ENCODE measurements at places on chromosomes 1 and 21. TPM values are rescaled to one million over a fixed set of nuclear protein-coding genes. Genes with fewer than 3 reads are reported as not detected.

GRCh38 chr1:191890433-191891088 lies 267.7 kb upstream of the RGS18 start:
- H3K27me3 ChIP-seq: no peaks in the 10 kb centered on the region
- no peak for DNase-seq
- no peaks in the 10 kb centered on the region for H3K36me3 ChIP-seq
- no peak overlapping the region for H3K4me3 ChIP-seq
- H3K27ac ChIP-seq: no peak overlapping the region
- H3K4me1 ChIP-seq: no peaks in the 10 kb centered on the region

GRCh38 chr1:214791961-214792360 lies 189.0 kb downstream of the CENPF start:
- DNase-seq: no peak
- no peaks in the 10 kb centered on the region for H3K4me1 ChIP-seq
- H3K4me3 ChIP-seq: no peak overlapping the region
- H3K27me3 ChIP-seq: no peaks in the 10 kb centered on the region

DNA sequence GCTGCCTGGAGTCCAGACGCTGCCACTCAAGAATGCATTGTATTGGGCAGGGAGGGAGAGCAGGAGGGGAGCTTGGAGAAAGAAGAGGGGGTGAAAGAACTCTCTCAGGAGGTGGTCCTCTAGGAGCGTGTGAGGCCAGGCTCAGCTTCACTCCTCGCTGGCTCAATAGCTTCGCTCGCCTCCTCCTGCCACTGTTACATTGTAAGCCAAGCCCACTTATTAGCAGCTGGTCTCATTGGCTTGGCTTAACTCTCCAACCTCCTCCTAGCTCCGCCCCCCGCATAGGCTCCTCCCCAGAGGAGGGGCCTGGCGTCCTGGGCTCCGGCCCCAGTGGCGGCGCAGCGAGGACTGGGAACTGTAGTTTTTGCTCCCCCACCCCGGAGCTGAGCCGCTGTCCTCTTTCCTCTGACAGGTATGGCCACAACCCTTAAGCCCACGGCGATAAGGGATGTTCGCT lies at the start of gene KCNN3:
Gene KCNN3, minus strand, starts transcription at position 167 of the 457 bp plus-strand sequence. CDS start 317 bp downstream, outside the sequence.
- peaks cover 11% of the 10 kb centered on the region for H3K4me1 ChIP-seq
- peak; percentile 65 for DNase-seq
- H3K36me3 ChIP-seq: no peaks in the 10 kb centered on the region
- no peak within 1 kb of the TSS for H3K4me3 ChIP-seq
- H3K27me3 ChIP-seq: peaks cover 5% of the 10 kb centered on the region
- no peak within 1 kb of the TSS for H3K27ac ChIP-seq

DNA sequence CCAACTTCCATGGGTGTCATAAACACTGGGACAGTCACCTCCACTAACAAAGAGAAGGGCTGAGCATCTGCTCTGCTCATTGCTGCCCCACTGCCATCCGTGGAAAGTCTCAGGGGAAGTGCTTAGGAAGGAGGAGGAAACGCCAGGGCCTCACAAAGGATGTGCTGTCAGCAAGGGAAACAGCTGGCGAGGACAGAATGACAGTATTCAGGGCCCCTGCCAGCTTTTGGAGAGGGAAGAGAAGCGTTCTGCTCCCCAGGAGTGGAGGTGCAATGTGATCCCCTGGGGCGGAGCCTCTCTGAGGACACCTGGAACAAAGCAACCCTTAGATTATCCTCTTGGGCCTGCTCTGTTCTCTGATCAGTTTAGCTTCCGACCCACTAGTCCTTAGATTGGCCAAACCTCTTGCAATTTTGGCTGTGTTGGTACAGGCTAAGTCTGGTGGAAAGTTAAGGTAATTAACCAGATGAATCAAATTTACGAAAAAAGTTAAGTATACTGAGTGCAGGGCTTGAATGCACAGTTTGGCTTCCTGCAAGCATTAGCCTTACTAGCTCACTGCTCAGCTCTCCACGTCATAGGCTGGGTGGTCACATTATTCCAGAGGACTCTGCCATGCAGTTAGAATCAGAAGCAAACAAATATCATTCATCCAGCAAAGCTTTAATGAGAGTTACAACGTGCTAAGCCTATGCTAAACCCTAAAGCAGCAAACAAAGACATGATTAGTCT lies 170.2 kb upstream of the NFIA start:
- H3K27me3 ChIP-seq: no peaks in the 10 kb centered on the region
- no peaks in the 10 kb centered on the region for H3K36me3 ChIP-seq
- no peak overlapping the region for H3K4me3 ChIP-seq
- H3K4me1 ChIP-seq: no peaks in the 10 kb centered on the region
- DNase-seq: no peak
- no peak overlapping the region for H3K27ac ChIP-seq

The XCL2 gene
- not detected for total RNA-seq

The CCDC181 gene
- not detected for total RNA-seq

The CACNA1S gene
- not detected for total RNA-seq

- H3K4me1 ChIP-seq: peaks cover 51% of the 10 kb centered on the region
- peak; percentile 61 for DNase-seq
- peak overlapping the region; percentile 100 for H3K4me3 ChIP-seq
- H3K27me3 ChIP-seq: no peaks in the 10 kb centered on the region
Observed at GRCh38 chr1:226063224-226063976, 884 bp downstream of the H3-3A start.

DNA sequence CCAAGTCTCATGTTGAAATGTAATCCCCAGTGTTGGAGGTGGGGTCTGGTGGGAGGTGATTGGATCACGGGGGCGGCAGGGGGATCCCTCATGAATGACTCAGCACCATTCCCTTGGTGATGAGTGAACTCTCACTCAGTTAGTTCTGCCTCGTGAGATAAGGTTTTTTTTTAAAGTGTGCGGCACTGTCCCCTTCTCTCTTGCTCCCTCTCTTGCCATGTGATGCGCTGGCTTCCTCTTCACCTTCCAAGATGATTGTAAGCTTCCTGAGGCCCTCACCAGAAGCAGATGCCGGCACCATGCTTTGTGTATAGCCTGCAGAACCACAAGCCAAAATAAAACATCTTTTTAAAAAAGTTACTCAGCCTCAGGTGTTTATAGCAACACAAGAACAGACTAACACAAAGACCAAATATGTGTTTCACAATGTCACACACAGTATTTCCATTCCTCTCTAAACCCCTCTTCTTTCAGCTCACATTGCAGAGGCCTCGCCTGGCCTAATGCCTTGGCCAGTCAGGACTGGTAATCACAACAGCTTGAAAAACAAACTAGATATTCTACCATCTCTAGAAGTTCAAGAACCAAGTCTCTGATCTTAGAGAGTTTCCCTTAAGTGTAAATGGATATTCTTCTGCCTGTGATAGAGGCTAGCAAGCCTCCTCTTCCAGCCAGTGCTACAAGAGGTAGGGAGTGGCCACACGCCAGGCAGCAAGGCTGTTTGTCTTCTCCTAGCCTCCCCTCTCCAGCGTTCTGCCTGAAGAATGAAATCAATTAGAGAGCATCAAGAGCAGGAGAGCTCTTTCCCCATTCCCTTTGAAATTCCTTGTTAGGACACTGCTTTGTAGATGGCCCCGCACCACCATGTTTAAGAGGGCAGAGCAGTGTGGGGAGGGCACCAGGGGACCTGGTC lies 19.6 kb upstream of the RAP1A start:
- H3K27ac ChIP-seq: peak overlapping the region; percentile 69
- no peaks in the 10 kb centered on the region for H3K36me3 ChIP-seq
- no peaks in the 10 kb centered on the region for H3K27me3 ChIP-seq
- H3K4me1 ChIP-seq: peaks cover 99% of the 10 kb centered on the region

DNA sequence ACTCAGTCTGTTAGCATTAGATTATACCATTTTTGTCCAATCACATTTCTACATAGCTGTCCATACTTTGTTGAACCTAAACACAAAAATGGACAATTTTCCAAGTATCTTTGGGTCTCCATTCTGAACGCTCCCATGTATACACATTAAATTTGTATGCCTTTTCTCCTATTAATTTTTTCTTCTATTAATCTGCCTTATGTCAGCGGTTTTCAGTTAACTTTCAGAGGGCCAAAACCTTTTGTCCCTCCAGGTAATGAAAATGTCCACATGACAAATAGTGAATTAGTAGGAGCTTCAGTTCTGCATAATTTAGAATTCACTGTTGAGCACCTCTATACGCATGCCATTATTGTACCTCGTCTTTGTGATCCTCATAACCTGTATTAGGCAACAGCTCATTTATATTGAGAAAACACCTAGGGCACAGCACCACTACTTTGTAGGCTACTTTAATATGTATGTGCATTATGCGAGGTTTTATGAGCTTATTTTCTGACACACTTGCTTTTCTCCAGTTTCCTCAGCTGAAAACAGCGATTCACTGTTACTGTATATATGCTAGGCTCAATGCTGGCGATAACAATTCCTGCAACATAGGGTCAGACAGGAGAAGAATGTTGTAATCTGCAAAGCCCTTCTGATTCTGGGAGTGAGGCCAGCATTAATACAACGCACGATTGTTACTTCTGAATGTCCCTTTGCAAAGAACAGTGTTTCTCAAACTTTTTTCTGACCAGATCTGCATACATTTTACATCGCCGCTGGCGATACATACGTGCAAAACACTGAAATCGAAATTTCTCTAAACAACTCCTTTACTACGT lies 1.1 kb upstream of the ABCD3 start:
- no peaks in the 10 kb centered on the region for H3K36me3 ChIP-seq
- peak overlapping the region; percentile 96 for H3K4me3 ChIP-seq
- peak overlapping the region; percentile 80 for H3K27ac ChIP-seq
- peaks cover 25% of the 10 kb centered on the region for H3K4me1 ChIP-seq
- no peak for DNase-seq

The SERPINC1 gene
- total RNA-seq: not detected

The PADI6 gene
- not detected for total RNA-seq

DNA sequence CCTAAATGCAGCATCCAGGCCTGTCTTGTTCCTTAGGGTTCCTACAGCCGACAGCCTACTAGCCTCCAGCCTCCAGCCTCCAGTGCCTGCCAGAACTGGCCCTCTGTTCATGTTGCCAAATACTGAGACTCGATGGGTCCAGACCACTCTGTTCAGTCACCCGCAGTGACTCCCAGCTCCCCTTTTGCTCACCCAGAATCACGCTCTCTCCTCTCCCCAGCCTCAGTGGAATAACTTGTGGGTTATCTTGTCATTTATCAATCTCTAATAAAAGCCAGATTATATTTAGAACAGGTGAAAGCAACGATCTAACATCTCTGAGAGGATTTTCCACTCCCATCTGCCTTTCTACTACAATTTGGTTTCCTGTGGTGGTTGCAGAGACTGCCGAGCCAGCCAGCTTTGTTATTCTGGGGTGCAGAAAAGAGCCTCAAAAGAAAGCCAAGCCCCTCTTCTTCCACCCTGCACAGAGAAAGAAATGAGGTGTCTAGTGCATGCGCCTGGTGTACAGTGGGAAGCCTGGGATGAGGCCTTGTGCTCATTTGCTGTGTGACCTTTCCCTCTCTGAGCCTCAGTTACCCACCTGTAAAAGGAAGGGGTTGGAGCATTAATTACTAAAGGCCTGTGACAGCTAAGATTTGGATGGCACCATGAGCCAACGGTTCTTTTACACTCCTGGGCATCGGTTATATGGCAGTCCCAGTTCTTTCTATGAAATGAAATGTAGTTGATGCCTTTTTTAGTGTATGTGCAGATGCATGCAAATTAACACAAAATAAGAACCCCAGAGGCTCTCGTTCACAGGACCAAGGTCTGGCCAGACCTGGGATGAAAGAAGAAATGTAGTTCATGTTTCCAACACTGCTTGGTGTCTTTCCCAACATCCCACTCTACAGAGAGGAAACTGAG lies 42.9 kb upstream of the ID3 start:
- DNase-seq: peak; percentile 50
- no peaks in the 10 kb centered on the region for H3K27me3 ChIP-seq
- no peaks in the 10 kb centered on the region for H3K36me3 ChIP-seq
- peak overlapping the region; percentile 41 for H3K4me3 ChIP-seq

DNA sequence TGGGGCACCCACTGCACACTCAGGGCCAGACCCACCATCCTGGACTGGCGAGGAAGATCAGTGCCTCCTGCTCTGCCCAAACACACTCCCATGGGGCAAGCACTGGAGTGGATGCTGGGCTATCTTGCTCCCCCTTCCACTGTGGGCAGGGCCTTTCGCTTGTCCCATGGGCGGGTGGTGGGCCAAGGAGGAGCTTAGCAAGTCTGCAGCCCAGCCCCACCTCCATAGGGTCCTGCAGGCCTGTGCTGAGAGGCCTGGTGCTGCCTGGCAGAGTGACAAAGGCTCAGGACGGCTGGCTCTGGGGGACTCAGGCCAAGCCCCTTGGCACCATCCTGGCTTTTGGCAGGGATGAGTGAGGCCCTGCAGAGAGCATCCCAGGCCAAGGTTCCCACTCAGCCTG lies 89.4 kb downstream of the PTPRU start:
- H3K27ac ChIP-seq: no peak overlapping the region
- no peaks in the 10 kb centered on the region for H3K27me3 ChIP-seq
- H3K36me3 ChIP-seq: no peaks in the 10 kb centered on the region
- DNase-seq: no peak
- H3K4me1 ChIP-seq: no peaks in the 10 kb centered on the region

DNA sequence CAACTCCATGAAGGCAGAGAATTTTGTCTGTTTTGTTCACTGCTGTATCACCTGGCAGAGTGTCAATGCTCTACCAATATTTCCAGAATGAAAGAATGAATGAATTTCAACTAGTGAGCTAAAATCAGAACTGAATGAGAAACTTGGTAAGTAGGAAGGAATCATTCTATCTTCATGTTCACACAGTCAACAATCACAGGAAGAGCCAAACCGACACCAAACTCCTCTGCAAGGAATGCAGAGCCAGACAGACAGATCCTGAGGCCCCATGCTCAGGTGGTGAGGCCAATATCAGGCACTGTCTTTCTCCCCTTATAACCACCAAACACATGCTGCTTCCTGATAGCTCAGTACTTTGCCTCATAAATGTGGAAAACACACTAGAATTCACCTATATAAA lies 139.1 kb downstream of the SLC45A1 start:
- H3K27ac ChIP-seq: no peak overlapping the region
- H3K4me3 ChIP-seq: no peak overlapping the region
- no peak for DNase-seq
- H3K4me1 ChIP-seq: no peaks in the 10 kb centered on the region

The CBR3 gene
- 1.8 TPM for total RNA-seq

The CLCA4 gene
- not detected for total RNA-seq

- H3K27me3 ChIP-seq: no peaks in the 10 kb centered on the region
- DNase-seq: no peak
- H3K27ac ChIP-seq: no peak overlapping the region
- H3K36me3 ChIP-seq: no peaks in the 10 kb centered on the region
Observed at GRCh38 chr1:218079347-218079746, 205.7 kb upstream of the RRP15 start.

- DNase-seq: no peak
- H3K36me3 ChIP-seq: no peaks in the 10 kb centered on the region
- peak overlapping the region; percentile 94 for H3K4me3 ChIP-seq
- H3K27ac ChIP-seq: no peak overlapping the region
- peaks cover 33% of the 10 kb centered on the region for H3K4me1 ChIP-seq
Observed at GRCh38 chr1:182614796-182615454, 10.7 kb upstream of the RGS16 start.

All from CD4-positive, CD25-positive, alpha-beta regulatory T cell (primary cell).